ENCODE measurements at places on chromosomes 7 and 10.

DNA sequence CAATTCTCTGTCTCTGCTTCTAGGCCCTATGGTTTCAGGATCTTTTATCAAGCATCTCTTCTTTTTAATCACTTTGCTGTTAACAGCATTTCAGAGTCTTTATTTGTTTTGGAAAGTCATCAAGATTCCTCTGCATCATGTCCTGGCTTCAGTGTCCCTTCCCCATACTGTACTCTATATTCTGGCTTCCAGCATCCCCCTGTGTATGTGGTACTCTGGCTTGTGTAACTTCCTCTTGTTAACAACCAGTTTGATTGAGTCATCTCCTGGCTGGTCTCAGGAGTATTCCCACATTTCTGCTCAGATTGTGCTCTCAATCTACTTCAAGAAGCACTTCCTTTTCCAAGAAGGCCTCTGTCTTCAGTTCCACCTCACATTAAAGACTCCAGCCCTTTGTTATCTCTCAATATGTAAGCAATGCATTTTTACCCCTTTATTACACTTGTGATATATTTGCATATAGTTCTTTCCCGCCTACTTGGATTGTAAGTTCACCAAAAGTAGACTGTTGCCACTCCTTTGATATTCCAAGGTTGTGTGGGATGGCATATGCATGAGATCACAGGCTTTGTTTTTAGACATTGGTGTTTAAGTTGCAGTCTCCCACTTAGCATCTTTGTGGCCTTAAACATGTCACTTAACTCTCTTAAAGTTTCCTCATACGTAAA is 15.1 kb upstream of the ATE1 start:
- no peak for DNase-seq

GRCh38 chr10:112628951-112629609 is 182.1 kb downstream of the VTI1A start:
- DNase-seq = no peak

DNA sequence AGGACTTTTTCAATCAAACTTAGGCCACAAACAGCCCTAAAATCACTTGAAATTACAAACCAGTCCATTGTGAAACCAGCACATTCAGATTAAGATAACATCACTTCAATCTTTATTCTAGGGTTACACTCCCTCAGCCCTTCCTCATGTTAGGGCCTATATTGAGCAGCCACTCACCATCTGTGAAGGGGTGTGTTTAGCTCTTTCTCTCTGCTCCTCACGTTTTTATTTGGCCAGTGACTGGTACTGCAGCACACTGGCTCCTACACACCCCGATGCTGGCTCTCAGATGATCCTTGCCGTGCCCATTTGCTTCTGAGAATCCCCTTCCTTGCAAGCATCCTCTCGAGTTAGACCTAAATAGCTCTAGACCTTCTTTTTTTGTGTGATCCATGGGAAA is 604.5 kb downstream of the INHBA start:
- no peak for DNase-seq

DNA sequence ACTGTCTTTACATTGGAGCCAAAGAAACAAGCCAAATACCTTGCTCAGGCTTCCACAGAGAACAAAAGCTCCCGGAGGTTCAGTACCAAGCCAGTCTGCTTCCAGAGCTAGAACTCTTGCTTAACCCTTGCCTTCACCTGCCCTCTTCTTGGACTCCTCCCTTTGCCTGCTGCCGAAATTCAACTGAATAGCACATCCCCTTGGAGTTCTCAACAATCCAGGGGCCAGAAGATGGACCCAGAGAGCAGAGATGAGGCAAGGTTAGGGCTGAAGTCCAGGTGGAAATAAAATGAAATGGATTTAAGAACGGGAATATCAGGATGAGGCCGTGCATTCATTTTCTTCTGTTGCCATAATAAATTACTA is 876 bp upstream of the PIK3AP1 start:
- no peak for DNase-seq

DNA sequence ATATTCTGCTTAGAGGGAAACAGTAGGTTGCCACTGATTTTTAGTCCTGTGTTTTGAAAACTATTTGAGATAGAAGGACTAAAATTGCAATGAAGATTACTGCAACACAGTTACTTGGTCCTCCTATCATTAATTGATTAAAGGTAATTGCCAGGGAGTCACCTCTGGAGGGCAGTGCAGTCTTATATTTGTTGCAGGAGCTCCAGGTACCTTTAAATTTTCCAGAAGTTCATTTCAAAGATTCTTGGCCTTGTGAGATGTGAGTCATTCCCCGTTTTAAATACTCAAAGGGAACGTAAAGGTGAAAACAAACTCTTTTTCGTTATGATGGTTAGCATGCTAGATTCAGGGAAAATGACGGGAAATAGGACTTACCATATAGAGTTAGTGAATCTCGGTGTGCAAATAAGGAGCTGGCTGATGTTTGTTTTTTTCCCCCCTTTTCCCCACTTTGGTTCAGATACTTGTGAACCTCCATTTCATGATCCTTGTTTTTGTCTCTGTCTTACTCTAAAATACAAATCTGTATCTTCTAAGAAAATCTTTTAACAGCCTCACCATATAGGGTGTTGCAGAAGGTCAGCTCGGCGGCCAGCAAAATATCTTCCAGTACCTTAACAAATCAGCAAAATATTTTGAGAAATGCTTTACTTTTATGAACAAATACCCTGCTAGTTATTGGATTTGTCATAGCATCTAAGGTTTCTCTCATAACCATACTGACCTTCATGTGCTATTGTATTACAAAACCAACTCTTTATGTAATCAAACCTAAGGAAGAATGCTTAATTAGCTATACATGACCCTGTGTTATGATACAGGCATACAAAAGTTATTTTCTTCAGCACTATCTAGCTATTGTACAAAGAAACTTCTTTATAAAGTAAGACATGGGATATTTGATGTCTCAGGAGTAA is 143.0 kb upstream of the HDAC9 start:
- no peak for DNase-seq

DNA sequence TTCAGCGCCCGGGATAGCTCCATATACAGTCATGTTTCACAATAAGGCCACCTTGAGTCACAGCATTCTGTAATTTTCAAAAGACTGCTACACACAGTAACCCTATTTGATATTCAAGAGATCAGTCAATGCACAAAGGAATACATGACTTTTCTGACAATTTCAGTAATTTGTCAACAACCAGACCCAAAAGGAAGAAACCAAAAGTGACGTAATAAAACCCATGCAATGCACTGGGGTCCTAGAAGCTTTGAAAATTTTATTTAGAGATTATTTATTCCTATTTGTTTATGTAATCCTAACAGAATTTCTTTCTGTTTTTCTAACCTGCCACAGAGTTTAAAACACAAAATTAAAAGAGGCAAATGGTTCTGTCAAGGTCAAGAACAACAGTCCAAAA is 421.2 kb downstream of the DPP6 start:
- DNase-seq = no peak

GRCh38 chr7:78568690-78569089 is 770.1 kb downstream of the PHTF2 start:
- DNase-seq = no peak

- no peak for DNase-seq
Measured at GRCh38 chr7:134891696-134892678, 94.3 kb upstream of the AGBL3 start.

GRCh38 chr10:80647173-80647833 is 109.6 kb downstream of the SH2D4B start:
- no peak for DNase-seq

- DNase-seq = no peak
Measured at GRCh38 chr7:12567015-12567414, 3.5 kb upstream of the SCIN start.

- DNase-seq = no peak
Measured at GRCh38 chr7:64603271-64603670, 40.4 kb upstream of the ZNF680 start.

DNA sequence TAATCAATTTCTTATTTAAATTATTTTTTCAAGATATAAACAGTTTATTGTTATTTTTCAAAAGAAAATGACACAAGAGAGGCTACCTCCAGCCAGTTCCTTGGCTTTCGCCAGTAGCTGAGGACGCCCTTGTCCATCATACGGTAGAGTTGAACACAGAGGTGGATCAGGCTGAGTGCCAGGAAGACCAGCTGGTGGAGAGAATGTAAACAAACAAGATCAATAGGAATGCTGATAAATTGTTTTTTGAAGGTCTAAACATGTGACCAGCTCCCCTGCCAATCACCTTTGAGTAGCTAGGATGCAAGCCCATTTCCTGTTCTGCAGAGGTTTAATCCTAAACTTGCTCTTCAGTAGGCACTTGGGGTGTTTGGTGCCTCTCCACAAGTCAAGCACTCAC is 138.9 kb downstream of the PKD1L1 start:
- DNase-seq = no peak

GRCh38 chr7:52021343-52021742 is 704.7 kb upstream of the COBL start:
- no peak for DNase-seq

GRCh38 chr10:100878291-100878910 is 34.4 kb upstream of the SLF2 start:
- DNase-seq = no peak

GRCh38 chr7:45662540-45663166 is 88.5 kb downstream of the ADCY1 start:
- no peak for DNase-seq

- DNase-seq = peak; percentile 90
Measured at GRCh38 chr7:140696024-140696679, 356 bp upstream of the NDUFB2 start.

GRCh38 chr7:31382722-31383121 is 42.2 kb upstream of the NEUROD6 start:
- no peak for DNase-seq

DNA sequence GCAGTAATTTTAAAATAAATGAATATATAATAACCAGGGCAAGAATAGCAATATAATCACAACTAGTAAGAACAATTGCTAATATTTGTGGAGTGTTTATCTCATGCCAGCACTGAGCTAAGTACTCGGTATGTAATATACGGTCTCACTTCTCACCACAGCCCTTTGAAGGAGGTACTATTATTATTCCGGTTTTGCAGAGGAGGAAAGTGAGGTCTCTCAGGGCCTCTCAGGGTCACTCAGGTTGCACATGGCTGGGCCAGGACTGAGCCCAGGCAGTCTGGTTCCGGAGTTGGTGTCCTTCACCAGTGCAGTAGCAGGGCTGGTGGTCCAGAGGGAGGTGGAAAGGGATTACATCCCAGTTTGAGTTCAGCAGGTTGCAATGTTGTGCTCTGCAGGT is 80.9 kb downstream of the CHN2 start:
- DNase-seq = no peak

DNA sequence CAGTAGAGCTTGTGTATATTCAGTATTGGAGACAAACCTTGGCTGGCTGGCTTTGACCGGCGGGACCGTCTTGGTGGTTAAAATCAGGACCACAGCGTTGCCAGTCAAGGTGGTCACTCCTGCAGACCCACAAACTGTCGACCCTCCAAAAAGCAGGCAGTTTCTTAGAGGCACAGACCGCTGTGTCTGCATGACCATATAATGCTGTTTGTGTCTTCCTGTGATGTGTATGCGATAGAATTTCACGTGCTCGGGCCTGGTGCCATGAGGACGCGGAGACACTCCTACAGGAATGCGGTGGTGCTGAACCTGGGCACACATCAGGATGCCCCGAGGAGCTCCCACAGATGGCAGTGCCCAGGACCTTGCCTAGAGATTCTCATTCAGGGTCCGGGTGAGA is 34.8 kb downstream of the BNIP3 start:
- no peak for DNase-seq

GRCh38 chr7:45644237-45644636 is 70.1 kb downstream of the ADCY1 start:
- DNase-seq = no peak

GRCh38 chr7:106463851-106464611 is 179.2 kb upstream of the NAMPT start:
- no peak for DNase-seq

DNA sequence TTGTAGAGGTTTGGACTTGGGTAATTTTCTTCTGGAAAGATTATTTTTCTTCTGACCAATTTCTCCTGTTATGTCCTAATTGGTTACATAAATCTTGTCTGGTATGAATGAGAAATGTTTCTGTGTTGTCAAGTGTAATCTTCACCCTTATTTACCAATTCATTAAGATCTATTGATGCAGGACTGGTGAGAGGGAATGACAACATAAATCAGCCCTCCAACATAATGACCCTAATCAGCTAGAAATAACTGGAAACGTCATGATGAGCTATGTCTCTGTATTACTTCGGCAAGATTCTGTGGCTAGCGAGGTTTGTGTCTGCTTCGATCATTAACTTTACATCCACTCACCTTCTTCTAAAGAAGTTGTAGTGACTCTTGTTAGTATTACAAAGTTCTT is 3.5 kb downstream of the FOXP2 start:
- no peak for DNase-seq

DNA sequence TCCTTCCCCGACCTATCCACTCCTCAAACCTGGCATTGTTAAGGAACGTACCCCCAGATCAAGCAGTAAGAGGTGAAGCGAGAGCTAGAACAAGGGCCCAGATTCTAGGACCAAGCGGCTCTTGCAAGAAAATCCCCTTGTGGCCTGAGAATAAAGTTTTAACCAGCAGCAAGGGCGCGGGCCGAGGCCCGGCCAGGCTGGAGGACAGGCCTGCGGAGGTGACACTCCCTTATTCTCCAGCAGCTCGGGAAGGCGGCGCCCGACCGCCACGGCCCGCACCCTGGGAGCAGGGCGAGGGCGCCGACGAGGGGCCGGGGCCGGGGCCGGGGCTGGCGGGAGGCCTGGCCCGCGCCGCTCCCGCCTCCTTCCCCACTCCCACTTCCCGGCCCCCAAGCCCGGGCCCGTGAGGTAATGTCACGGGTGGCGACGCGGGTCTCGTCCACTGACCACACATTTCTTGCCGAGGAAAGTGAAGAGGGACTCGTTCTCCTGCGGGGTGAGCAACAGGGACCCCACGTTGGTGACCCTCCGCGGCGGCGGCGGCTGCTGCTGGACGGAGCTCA is 551 bp downstream of the WASL start:
- no peak for DNase-seq

GRCh38 chr7:100476903-100477870 is 1.8 kb downstream of the TSC22D4 start:
- no peak for DNase-seq

GRCh38 chr7:11831736-11832495 is at the start of gene THSD7A:
Gene THSD7A (minus strand): TSS chr7:11832198. CDS start chr7:11831946, 252 bp downstream.
- no peak for DNase-seq

GRCh38 chr10:11437391-11438142 is 173.9 kb downstream of the USP6NL start:
- no peak for DNase-seq

GRCh38 chr10:77989081-77989724 is 40.1 kb downstream of the POLR3A start:
- DNase-seq = no peak

DNA sequence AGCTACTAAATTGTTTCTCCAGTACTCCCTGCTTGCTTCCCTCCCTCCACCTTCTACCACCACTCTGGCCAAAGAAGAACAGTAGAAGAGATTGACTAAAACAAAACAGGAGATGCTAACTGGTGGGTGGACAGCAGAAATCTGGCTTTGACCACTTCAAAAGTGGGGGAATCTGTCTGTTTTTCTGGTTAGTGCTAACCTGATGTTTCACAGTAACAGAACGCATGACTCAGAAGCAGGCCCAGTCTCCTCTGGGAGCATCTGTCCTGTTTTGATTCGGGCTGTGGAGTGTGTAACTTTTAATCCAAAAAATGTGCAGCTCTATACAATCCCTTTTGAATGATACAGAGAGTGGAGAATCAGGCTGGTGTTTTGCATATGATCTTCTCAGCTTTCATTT is 32.7 kb upstream of the ZNF438 start:
- DNase-seq = no peak
